ENCODE measurements at places on chromosomes 16 and 17.
A peak's percentile ranks its signal among the peaks of the same experiment; 100 is the strongest.

DNA sequence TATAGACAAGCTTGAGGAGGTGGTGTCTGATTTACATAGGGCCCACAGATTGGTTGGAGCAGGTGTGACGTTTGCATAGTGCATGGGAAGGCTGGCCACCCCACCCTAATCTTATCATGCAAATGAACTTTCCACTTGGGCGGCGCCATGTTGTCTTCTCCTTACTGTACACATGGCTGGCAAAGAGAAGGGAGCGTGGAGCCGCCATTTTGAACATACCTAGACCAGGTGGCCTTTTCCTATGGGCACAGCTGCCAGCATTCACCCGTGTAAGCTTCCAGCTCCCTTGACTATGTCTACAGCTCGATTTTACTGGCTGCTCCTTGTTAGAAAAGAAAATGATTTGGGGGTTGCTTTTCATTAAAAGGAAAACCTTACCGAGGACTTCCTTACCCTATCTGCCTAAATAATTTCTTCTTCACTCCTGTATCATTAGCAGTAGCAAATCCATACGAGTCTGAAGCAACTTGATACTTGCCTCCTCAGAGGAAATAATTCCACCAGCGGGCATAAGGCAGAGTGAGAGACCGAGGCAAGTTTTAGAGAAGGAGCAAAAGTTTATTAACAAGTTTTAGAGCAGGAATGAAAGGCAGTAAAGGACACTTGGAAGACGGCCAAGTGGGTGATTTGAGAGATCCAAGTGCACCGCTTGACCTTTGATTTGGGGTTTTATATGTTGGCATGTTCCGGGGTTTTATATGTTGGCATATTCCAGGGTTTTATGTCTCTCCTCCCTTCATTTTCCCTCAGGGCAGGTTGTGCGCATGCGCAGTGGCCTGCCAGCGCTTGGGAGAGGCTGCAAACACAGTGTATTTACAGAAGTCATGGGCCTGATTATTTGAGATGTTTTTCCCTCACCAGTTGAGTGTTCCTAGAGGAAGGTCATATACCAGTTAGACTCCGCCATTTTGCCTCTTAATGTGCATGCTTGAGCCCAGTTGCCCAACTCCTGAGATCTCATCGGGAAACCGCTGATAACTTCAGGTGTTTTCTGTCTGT, 65.7 kb downstream of the MARF1 start:
- no peak for DNase-seq

DNA sequence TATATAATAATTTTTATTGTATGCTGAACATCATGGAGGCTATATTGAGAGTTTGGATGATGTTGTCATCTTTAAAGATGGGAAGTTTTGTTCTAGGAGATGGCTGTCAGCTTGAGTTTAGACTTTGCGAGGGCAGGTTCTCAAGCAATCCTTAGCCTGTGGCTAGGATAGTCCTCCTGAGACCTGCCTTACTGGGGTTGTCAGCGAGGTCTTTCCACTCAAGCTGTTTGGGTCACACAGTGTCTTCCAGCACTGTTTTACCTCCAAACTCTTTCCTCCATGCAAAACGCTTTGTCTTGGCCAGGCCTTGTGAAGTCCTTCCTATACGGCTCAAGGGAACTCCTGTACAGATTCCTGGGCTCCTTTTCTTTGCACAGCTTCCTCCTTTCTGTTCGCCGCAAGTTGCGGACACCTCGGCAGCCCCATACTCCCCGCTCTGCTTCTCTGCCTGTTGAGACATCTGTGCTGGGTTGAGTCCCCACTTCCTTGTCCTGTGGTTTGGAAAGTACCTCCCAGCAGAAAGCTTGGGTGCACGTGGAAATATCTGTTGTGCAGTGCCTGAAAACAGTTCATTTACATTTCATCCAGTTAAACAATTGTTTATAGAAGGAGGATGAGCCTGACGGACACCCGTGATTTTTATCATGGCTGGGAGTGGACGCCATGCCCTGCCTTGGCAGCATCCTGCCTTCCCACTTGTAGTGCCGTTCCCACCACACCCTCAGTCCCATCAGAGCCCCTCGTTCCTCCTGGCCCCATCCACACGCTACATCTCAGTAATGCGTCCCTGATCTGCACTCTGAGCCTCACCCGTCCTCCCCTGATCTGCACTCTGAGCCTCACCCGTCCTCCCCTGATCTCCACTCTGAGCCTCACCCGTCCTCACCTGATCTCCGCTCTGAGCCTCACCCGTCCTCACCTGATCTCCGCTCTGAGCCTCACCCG, 55.0 kb upstream of the CBFA2T3 start:
- DNase-seq: peak; percentile 13

GRCh38 chr17:62855156-62855555, 47.0 kb upstream of the MARCHF10 start:
- no peak for DNase-seq

GRCh38 chr16:16090238-16090637, 133.1 kb downstream of the ABCC6 start:
- no peak for DNase-seq

- DNase-seq: no peak
Observed at GRCh38 chr17:55694286-55694910, 28.3 kb downstream of the TMEM100 start.

GRCh38 chr16:50842589-50842988, 100.7 kb downstream of the CYLD start:
- no peak for DNase-seq

DNA sequence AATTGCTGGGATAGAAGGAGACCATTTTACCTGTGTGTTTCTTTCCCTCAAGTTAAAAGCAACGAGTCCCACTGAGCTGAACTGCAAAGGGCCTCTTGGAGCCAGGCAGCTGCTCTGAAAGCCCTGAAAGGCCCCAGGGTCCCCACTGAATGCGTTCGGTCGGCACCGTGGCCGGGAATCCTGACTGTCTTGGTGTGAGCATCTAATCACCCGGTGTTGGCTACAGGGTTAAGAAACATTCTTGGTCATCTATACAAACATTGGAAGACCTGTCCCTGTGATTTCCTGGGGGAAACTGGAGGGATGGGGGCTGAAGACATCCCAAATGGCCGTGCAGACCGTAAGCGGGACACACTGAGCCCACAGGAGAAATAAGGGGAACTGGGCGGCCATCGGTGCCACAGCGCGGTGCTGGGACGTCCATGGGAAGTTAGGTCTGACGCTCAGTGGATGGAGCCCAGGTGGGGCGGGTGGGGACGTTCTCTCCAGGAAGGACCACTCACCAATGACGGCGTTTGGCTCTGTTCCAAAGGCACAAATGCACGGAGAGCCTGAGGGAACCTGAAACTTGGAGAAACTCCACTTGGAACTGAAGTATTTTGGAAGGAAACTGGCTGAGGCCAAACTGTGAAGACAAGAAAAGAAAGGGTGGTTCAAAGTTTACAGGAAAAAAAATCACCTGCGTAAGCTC, 32.1 kb downstream of the WDR45B start:
- no peak for DNase-seq

DNA sequence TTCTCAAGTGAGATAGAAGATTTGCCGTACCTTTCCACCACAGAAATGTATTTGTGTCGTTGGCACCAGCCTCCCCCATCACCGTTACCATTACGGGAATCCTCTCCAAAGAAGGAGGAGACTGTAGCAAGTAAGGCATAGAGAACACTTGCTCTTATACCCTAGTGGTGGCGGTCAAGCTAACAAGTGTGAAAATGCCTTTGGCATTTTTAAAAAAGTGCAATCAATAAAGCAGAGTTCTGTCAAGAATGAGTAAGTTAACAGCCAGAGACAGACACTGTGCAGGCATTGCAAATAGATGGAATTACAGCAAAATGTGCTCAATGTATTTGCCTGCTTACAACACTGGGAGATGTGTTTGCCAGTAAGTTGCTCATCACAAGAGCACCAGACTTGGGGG, 7.7 kb downstream of the MSL1 start:
- no peak for DNase-seq

DNA sequence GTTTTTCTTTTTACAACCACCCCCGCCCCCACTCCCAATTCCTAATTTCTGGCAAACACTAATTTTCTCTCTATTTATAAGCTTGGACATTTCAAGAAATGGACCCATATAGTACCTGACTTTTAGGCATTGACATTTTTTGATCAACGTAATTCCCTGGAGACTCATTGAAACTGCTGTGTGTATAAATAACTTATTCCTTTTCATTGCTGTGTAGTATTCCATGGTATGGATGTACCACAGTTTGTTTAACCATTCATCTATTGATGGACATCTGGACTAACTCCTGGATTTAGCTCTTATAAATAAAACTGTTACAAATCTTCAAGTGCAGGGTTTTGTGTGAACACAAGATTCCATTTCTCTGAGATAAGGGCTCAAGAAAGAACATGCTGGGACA, 47.1 kb upstream of the RBFOX1 start:
- DNase-seq: no peak

- no peak for DNase-seq
Observed at GRCh38 chr16:78483124-78483992, 383.9 kb downstream of the WWOX start.

DNA sequence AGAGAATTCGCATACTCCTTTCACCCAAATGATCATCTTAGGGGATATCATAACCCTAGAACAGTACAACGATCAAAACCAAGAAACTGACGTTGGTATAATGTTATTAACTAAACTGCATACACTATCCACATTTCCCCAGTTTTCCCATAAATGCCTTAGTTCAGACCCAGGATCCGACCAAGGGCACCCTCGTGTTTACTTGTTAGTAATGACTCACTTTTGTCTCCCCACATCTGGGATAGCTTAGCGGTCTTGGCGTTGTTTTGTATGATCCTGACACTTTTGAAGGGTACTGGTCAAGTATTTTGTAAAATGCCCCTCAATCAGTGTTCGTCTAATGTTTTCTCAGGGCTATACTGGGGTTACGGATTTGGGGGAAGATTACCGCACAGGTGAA, 8.0 kb downstream of the HS3ST3A1 start:
- no peak for DNase-seq

- DNase-seq: no peak
Observed at GRCh38 chr17:2018716-2019510, 6.2 kb downstream of the RTN4RL1 start.

DNA sequence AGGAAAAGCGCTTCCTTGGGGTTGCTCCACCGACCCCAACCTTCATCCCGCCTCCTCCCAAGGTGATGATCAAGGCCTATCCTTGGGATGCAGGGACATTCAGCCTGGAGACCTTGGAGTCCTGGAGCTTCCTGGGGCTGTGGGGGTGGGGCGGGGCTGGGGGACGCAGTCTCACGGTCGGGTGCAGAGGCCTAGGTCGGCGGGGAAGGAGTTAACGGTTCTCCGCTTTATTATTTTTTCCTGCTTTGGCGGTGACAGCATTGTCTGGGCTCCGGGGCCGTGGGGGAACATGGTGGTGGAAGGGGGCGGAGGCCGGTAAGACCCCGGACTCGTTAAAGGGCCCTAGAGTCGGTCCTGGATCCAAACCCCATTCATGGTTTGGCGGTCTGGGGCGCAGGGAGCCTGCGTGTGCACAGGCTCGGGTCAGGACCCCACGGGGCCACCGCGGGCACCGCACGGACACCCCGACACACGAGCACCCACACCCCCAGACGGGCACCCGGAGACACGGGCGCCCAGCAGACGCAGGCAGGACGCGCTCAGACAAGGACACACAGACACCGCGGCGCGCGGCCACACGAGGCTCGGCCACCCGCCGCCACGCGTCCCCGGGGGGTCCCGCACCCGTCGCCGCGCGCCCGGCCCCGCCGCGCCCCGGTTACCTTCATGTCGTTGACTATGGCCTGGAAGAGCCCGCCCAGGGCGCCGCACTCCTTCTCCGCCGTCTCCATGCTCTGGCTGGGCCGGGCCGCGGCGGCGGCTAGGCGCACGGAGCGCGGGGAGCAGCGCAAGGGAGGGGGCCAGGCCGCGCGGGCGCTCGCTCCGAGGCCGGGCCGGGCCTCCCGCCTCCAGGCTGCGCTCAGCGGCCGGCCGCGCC, 554 bp downstream of the MTSS2 start:
- DNase-seq: peak; percentile 46

DNA sequence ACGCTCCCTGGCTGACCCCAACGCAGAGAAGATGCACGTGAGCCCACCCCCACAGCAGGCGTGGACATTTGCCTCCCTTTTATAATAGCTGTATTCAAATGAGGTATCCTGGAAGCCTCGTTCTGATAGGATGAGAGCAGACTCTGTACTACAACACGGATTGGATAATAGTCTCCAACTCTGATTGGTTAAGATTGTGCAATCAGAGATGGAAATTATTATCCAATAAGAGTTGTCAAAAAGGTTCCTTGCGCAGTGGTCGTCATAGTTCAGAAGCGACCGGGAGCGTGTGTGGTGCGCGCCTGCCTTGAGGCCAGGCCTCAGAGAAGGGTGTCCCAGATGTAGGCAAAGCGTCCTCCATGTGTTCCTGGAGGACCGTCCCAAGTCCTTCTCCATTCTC, 104.6 kb downstream of the USP22 start:
- DNase-seq: no peak

DNA sequence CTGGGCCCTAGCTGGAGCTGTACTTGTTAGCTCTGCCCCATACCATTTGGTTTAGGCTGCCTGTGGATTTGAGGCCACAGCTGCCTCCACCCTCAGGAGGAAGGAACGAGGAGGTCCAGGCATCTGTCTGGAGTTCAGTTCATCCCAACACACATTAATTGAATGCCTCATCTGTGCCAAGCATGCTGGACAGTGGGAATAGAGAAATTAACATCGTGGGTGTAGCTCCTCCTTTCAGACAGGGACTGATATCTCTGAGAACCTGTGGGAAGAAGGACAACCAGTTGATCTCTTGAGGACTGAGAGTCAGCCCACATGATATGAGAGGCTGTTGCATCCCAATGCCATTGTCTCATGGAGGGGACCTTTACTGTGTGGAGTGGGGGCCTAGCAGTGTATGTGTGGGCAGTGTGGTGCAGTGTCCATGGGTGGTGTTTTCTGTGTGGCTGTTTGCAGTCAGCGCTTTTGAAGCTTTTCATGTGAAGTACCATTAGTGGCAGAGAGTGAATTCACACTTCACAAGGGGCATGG, 29.4 kb upstream of the DDX52 start:
- no peak for DNase-seq

DNA sequence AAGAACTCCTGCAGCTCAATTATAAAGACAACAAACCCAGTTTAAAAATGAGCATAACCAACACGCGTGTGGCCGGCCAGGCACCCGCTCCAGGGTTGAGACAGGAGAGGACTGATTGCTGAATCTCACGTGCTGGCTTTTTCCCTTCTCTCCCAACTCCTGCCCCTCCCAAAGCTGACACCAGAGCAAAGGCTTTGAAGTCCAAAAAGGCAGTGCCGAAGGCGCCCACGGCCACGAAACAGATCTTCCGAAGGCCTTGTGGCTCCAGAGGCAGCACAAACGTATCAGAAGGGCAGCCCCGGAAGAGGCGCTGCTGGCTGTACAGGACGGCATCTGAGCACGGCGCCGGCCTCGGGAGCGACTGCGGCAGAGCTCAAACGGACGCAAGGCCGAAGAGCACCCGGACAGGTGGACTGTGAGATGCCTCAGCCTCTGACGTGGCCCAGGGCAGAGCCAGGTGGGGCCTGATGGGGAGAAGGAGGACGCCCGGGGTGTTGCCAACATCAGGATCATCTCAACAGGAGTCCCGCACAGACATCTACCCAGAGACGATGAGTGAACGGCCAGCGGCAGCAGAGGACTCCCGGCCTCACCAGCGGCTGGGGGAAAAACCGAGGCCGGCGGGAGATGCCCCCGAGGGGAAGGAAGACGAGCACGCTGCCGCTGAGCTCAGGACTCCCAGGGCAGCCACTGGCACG, 10.5 kb downstream of the CLCN7 start:
- no peak for DNase-seq

Measured in heart right ventricle (tissue), 16 donors.